ENCODE measurements at places on chromosomes 7 and 10.
A peak's percentile ranks its signal among the peaks of the same experiment; 100 is the strongest.

- DNase-seq = peak; percentile 27
Observed at GRCh38 chr10:112565434-112566053, 118.5 kb downstream of the VTI1A start.

GRCh38 chr7:95539426-95539825, 53.7 kb downstream of the ASB4 start:
- no peak for DNase-seq

DNA sequence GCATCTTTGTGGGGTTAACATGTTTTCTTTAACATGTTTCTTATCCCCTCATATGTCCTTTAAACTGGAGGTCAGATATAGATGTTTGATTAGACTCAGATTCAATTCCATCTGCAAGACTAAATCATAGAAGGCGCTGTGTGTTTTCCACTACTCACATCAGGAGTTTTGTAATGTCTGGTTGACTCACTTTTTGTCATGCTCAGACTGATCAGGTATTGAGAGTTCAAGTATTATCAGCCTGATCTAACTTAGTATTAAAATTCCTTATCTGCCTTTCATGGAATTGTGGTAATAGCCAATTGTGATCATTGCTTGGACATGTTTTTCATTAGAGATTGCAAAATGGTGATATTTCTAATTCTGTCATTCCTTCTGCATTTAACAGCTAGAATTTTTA, 30.2 kb downstream of the ENTPD7 start:
- no peak for DNase-seq

DNA sequence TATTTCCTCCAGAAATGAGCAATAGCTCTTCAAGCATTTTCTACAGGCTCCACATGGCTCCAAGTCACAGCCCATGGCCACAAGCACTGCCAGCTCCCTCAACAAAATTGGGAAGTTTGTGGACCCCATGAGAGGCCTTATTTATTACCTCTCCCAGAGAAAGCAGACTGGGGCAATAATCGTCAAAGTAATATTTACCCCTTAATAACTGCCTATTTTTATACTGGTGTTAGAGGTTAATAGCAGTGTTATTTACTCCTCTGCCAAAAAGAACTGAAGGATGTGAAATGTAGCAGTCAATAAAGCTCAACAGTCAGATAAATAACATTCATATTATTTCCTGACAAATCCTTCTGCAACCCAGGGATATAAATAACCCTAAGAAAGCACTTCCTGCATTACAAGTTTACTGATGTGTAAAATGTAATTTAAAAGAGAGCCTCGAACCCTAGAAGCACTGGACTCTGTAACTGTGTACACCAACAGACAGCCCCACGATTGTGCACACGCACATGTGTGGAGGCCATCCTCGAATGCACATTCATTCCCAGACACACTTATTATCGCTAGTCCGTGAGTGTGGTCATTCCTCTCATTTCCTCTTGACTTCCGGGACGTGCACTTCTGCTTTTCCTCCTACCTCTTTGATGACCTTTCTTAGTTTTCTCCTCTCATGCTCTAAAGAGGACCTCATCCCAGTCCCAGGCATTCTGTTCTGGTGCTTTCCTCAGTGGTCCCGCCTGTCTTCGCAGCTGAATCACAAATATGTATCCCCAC, 157.4 kb downstream of the EVX1 start:
- no peak for DNase-seq

DNA sequence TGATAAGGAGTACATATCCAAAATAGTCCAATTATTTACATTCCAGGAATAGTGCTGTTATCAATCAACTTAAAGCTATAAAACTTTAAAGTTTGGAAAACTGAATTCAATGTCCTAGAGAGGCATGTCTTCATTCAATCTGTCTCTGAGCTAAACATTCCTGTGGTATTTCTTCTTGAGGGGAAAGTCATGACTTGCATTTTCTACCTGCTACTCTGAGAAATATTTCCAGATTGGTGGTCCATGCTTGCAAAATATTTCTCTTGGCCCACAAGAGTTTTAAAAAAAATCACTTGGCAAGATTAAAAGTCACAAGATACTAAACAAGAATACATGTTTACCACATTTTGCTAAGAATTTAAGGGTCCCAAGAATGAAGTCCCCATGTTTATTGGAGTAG, 63.6 kb upstream of the HGF start:
- DNase-seq = no peak

GRCh38 chr10:116316503-116316902, 7.7 kb upstream of the CCDC172 start:
- no peak for DNase-seq

GRCh38 chr10:43203448-43204041, 63.3 kb downstream of the RASGEF1A start:
- peak; percentile 52 for DNase-seq

GRCh38 chr10:132172091-132173066, 14.4 kb upstream of the DPYSL4 start:
- no peak for DNase-seq

DNA sequence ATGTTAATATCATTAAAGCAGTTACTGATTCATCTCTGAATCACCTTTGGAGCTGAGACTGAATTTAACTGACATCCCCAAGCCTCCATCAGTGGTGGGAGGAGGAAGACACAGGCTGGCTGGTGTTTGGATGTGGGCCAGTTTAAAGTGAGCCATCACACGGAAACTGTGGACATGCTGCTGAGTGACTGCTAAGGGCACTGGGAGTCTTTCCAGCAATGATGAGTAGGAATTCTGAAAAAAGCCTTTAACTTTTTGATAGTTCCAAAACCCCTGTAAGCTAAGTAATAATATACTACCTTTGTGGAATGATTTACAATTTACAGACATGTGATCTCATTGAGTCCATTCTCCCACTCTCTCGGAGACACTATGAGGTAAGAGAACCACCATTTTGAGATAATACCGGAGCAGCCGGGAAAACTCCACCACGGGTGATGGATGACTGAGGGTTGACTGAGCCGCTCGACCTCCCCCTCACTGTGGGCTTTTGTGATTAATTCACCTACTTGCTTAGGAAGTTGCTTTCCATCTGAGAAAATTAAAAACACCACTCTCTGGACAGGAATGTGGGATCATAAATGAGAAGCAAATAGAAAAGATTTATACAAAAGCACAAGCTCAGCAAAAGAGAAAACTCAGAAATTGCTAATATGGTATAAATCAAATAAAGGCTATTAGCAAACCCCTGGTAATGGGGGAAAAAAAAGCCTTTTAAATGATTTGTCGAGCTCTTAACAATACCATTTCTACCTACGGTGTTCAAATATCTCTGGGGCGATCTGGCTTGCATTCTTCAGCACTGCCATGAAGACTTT, 194.8 kb downstream of the FANK1 start:
- DNase-seq = no peak

DNA sequence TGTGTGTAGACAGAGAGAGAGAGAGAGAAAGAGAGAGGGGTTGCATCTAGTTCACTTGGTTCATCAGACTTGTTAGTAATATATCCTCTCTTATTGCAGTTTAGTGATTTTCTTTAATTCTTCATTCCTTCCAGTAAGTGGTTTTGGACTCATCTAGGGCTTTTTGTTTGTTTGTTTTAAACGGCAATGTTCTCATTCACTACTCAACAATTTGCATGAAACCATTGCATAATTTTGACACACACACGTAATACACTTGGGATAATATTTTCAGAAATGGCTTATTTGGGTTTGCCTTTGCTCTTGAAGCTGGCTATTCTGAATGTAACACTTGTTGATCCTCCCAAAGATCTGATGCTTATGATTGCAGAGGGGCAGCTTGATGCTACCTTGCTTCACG, 16.4 kb upstream of the ZNF32 start:
- no peak for DNase-seq

Data from GM20000 (cell line).